ENCODE measurements at places on chromosomes 12 and 14.

DNA sequence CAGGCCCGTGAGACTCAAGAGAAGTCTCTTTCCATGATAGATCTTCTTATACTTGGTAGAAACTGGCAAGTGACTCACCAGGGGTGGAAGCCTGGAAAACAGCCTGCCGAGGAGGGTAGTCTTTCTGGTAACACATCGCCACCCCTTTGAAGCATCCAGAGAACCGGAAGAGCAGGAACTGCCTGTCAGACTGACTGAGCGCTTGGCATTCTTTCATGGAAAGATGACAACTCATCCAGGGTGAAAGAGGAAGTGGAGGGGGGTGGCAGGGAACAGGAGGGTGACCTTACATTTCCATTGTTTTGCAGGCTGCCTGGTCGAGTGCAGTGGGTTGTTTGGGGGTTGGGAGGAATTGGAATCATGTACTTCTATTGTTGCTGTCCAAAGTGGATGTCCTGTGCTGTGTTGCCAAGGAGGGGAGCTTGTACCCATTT lies 34.5 kb downstream of the PRKCH start:
- no peak for DNase-seq

DNA sequence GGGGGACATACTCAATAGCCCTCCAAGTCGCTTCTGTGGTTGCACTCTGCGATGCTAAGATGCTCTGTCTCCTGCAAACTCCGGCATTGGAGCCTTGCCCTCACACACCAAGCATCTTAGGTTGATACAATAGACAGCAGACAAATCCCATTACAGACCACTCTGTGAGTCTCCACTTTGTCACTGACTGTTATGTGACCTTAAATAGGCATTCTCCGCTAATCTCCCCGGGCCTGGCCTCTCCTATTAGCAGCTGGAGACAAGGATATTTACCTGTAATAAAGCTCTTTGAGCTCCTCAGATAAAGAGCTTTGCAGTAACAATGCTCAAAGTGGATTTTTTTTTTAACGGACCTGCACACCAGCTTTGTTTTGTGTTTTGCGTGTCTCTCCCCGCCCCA lies 479.7 kb upstream of the TBX3 start:
- no peak for DNase-seq

GRCh38 chr14:72443991-72444441 lies 449.9 kb downstream of the DPF3 start:
- peak; percentile 48 for DNase-seq

GRCh38 chr12:47741340-47741703 lies 16.0 kb upstream of the ENDOU start:
- DNase-seq, result peak; percentile 48

DNA sequence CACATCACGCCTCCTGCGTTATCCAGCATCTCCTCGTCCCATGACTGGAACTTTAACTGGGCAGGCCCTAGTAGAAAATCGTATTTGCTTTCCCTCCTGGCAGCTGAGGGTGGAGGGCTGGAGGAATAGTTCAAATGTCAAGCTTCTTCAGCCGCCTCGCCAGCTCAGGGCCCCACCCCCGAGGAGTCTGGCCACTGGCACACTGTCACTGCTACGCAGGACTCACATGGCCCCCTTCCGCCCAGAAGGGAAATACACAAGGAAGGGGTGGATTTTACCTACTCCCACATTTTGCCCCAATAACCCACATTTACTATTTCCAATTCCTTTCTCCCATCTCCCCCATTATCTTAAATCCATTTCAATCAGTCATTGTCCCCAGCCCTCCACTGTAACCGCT lies 8.6 kb downstream of the SLC6A13 start:
- no peak for DNase-seq

DNA sequence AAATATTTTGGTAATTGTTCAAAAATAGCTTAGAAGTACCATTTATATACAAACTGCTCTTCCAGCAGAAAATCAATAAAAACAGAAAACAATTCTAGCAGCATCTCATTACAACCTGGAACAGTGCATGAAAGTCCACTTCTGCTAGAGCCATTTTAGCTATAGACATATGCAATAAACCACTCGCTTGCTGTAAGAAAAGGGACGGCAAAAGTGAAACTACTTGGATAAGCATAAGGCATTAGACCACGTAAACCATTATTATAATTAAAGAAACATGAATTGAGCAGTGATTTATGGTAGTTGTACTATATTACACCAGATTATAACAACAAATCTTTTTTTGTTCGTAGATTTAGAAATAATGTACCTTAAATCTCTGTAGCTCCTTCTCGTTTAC lies 48.7 kb downstream of the LRIG3 start:
- no peak for DNase-seq

DNA sequence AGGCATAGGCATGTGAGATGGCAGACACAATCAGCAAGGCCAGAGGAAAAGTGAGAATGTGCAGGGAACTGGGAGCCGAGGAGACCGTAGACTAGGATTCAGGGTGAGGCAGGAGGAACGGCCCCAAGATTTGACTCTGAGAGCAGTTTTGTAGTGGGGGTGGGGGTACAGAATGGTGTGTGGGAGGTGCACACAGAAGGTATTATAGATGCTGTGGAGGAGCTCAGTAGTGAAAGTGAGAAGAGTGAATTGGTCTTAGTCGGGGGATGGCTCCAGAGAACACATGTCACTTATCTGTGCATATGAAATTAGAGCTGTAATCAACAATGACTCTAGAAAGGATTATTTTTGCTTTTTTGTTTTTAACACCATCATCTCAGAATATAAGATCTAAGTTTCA lies 11.9 kb downstream of the ZNF664 start:
- no peak for DNase-seq

GRCh38 chr12:116726694-116727093 lies 11.2 kb downstream of the SPRING1 start:
- DNase-seq, result no peak

Data from stimulated activated CD8-positive, alpha-beta memory T cell treated with anti-CD3 and anti-CD28 coated beads, Interleukin-7, amount 100 ng/mL, for 4 hours (primary cell).